ENCODE measurements at places on chromosomes 2 and 18.

- no peak for DNase-seq
These were observed 1.4 kb downstream of the ST8SIA5 start for GRCh38 chr18:46755315-46756024.

GRCh38 chr2:148926291-148926961 lies 51.4 kb downstream of the KIF5C start:
- peak; percentile 34 for DNase-seq

GRCh38 chr2:189083106-189083505 lies 96.5 kb downstream of the COL5A2 start:
- no peak for DNase-seq

GRCh38 chr2:157698430-157698829 lies 69.8 kb upstream of the ACVR1C start:
- no peak for DNase-seq

GRCh38 chr2:101474731-101475384 lies at the start of gene RFX8:
TSS of gene RFX8 (minus strand) at chr2:101475112. CDS start at chr2:101466848, 8,264 bp downstream.
- DNase-seq = no peak

DNA sequence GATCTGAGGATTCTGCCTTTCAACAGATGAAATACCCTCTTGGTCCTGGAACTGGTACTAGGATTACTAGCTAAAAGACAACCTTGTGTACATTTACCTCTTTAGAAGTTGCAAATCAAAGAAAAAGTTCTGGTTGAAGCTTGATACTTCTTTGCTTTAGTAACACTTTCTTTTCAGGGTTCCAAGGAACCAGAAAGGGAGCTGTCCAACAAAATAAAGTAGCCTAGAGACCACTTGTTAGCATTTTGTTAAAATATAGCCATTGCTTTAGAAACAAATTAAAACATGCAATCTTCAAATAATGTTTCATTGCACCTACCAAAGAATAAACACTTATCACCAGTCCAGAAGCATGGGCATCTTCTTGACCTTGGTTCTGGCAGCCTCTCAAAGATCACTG lies 117.9 kb upstream of the MAP3K20 start:
- no peak for DNase-seq

GRCh38 chr2:118565786-118566540 lies 281.5 kb downstream of the EN1 start:
- no peak for DNase-seq

DNA sequence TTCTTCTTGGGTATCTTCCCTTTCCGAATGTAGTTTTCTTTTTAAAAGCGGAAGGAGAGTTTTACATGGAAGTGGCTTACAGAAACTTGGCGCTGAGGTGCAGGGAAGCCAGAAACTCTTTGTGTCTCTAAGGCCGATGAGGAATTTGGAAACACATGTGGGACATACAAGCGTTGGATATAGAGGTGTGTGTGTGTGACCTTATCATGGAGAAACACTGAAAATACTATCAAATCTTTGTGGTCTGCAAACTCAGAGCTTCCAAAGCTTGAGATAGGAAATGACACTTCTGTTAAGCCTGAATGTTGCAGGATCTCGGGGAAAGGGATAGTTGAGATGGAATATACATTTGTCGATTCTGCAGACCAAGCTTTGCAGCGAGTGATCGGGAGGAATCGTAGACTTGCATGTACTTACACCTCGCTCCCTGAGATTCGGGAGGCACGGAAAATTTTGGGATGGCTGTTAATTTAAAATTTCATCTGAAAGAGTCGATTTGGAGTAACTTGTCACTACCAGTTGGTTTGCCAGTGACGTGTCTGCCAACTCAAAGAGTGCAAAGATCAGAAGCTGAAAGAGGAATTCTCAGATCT lies 1.0 kb downstream of the NAB1 start:
- peak; percentile 25 for DNase-seq

GRCh38 chr2:15711126-15711860 lies 119.6 kb downstream of the DDX1 start:
- DNase-seq = no peak

GRCh38 chr2:5690286-5690685 lies 1.9 kb upstream of the SOX11 start:
- no peak for DNase-seq

DNA sequence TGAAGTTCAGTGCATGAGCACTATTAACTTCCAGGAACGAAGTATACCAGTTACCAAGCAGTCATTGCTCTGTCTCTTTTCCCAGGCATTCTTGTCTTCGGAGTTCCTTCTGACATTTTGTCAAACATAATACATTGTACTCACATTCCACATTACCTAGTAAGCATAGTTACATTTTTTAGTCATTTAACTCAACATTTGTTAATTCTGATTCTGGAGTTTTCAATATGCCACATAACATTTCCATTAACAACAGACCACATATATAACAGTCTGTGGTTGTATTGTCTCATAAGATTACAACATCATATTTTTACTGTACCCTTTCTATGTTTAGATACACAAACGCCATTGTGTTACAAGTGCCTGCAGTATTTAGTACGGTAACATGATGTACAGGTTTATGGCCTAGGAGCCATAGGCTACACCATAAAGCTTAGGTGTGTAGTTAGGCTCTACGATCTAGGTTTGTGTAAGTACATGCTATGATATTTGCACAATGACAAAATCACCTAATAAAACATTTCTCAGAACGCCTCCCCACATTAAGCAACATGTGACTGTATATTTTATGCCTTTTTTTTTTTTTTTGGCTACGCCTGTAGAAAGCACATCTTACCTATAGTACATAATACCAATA lies 187.1 kb downstream of the DYM start:
- no peak for DNase-seq

DNA sequence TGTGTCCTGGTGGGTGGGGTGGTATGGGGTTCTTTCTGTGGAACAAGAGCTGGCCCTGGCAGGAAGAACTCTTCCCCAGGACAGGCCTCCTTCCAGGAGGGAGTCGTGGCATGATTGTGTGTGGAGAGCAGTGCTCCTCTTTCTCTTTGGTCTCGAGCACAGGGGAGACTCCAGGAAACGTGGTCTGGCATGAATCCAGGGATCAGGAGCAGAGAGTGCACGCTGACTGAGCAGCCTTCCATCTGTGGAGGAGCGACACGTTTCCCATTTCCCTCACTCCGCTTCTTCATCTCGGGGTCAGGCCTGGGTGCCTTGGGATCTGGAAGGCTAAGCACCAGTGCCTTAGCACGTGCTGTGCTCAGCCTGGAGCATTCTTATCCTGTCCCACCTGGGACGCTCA lies 132.0 kb upstream of the HDAC4 start:
- DNase-seq = no peak

DNA sequence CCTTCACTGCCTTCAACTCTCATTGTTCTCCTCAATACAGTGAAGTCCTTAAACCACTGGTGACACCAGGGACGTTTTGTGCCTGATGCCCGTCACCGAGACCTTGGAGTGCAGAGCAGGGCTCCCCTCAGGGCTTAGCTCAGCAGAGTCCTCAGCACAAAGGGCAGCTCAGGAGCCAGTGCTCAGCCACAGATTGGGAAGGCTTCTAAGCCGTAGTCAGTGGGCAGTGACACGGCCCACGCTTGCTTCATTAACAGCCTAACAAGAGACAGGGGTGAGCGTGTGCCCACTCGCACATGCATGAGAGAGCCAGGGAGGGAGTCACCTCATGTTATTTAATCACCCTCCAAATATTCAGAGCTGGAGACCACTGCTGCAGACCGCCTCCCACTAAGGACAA lies 137.5 kb downstream of the SH3RF3 start:
- DNase-seq = no peak

DNA sequence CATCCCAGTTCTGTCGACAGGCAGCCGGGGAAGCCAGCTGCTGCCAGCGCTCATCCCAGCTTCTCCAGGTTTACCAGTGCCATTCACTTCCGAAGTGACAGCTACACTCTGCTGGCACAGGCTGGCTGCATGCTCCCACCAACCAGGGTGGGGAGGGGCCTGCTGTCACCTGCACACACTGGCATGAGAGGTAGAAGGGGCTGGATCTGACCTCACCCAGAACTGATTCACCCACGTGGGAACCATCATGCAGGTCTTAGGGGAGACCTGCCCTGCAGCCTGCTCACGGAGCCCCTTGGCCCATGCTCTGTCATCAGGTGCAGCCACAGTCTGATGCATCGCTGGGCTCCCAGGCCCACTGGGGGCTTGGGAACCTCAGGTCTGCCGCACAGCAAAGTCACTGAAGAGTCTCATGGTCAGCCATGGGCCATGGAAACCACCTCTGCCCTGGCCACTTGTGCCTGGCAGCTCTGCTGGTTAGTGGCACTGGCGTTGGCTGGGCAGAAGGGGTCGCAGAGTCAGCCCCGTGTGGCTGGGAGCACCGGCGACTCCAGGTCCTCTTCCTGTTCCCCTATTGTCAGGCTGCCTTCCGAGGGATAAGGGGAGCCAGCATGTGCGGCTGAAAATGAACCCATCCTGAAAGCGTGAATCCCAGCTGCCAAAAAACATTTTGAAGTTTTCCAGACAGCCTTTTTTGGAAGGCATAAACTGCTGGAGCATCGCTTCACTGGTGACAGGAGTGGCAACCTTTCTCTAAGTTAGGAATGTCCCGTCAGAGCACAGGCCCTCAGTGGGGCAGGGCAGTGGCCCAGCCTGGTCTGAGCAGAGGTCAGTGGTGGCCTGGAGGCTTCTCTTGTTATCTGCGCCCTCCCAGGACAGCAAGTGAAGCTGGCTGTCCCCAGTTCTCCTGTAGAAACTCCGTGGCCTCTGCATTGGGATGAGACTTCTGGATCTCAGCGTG lies 157.8 kb downstream of the SEPTIN10 start:
- DNase-seq = no peak

DNA sequence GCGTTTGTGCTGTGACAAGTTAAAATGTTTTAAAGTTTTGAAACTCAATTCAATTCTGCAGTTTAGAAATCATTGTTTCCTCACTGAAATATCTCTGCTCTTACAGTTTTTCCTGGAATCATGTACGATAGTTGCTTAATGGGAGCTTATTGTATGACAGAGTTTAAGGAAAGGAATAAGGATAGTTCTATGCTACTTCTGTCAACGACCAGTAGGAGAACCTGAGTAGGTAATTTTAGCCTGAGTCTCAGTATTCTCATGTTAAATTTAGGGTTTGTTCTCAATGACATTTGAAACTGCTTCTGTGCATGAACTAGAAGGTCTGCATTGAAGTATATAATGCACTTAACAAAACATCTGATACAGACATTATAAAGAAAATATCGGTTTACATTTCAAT lies 361.1 kb downstream of the CPS1 start:
- no peak for DNase-seq

DNA sequence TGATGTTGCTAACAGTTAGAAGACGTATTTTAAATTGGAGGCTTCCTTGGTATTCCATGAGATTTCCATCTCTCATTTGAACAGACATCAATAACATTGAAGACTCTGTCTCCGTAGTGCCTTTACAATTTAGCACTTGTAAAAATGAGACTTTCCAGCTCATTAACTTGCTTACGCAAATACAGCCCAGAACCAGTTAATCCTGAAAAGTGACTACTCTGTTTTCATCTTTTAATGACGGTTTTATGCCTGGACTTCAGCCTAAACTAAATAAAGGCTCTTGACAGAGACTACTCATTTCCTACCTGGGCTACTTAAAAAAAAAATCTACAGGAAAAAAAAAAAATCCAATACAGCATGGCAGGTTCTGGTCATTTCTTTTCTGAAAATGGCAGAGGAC lies 148.6 kb downstream of the LRATD1 start:
- no peak for DNase-seq

GRCh38 chr2:110674620-110675555 lies 3.0 kb downstream of the BUB1 start:
- no peak for DNase-seq

DNA sequence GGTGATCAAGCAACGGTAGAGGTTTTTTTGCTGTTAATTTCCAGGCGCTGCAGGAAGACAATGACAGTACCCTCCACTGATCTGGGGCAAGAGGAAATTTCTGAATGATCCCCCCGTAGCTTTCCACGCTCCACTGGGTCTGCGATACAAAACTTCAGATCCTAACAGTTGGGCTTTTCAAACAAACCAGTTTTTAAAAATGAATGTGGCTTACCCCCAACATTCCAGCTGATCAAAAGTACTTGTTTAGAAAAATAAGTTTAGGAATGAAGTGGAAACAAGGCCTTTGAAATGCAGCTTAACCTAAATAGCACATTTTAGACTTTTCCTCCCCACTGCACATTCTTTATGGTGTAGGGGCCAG lies 5.7 kb downstream of the ZFP36L2 start:
- no peak for DNase-seq

GRCh38 chr2:239916205-239917124 lies 108.7 kb downstream of the NDUFA10 start:
- no peak for DNase-seq

GRCh38 chr2:138718405-138718804 lies 61.8 kb downstream of the NXPH2 start:
- DNase-seq = no peak

- DNase-seq = no peak
These were observed 2.3 kb downstream of the DGUOK start for GRCh38 chr2:73928963-73929347.

GRCh38 chr2:234949762-234950434 lies 1.9 kb upstream of the SH3BP4 start:
- no peak for DNase-seq

- no peak for DNase-seq
These were observed 33.4 kb downstream of the ZFP36L2 start for GRCh38 chr2:43192744-43193651.

DNA sequence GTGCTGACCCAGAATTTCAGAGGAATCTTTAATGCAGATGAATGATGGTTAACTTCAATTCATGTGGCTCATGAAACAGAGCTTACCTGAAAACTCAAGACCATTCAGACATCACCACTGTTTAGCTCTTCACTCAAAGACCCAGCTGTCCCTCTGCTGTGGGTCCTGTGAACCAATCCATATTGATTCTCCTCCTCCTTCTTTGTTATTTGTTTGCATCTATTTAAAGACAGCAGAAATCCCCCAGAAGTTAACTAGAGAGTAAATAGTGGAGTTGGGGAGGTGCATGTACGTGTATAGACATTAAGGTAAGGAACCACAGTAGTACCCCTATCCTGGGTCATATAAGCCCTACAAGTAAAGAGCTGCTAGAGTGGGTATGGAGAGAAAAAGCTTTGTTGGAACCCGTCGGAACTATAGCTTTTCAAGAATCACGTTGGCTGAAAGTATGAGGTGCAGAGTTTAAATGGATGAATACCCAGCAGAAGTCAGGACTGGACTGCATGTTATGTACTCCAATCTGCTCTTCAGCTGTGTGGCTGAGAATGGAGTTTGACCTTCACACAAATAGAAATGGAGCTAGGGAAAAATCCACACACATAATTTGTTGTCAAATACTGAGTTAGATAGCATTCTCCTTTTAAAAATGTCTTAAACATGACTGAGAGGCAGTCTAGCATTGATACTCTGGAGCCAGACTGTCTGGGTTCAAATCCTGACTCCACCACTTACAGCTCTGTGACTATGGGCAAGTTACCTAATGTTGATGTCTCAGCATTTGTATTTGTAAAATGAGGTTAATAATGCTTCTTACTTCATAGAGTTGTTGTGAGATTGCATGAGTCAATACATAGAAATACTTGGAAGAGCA lies 81.7 kb upstream of the HK2 start:
- no peak for DNase-seq

GRCh38 chr2:31404827-31405226 lies 9.7 kb downstream of the XDH start:
- DNase-seq = no peak
